AG04449 (cell line): ENCODE measurements at places on chromosomes 3 and 15.

DNA sequence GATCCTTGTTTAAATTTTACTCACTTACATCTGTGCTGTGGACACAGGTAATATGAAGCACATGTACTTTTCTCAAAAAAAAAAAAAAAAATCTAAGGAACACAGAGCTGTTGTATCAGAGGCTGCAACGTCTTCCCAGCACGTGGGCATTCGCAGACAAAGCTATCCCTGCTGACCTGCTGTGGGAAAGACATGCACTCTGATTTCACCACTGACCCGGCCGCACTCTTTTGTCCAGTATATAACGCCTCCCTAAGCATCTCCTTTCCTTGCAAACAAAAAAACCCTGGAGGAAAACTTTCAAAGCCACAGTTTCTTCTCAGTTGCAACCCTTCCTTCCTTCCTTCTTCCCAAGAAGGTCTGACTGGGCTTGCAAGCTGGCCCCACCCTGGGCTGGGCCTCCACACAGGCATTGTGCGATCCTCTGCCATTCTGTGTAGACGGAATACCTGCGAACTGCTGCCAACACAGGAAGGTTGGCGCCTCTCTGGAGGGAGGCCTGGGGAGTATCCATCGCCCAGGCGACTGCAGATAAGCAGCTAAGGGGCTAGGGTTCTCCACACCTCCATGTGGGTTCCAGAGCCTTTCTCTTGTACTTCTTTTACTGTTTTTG is 50.8 kb downstream of the SLC12A8 start:
- no peak for DNase-seq

DNA sequence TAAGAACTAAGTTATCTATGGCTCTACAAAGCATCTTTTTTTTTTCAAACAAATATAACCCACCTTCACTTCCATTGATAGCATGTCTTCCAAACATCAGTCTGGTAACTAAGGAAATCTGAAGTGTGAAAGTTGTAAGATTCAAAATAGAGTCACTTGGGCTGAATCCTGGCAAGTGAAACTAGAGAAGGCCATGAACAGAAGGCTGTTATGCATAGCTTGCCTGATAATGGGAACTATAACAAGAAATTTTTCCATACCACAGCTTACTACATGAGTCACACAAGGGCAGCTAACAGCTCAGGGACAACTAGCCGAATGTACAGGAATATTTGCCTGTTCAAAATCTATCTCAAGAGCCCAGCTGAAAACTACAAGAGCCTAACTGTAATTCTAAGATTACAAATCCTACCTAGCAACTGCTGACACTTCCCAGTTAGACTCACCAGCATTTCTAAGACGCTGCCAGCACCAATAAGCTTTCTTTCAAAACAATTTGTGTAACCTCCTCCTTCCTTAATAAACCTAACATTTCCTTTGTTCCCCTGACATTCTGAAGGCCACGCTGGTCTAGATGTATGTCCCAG is 1066.5 kb downstream of the PLOD2 start:
- DNase-seq, result no peak

DNA sequence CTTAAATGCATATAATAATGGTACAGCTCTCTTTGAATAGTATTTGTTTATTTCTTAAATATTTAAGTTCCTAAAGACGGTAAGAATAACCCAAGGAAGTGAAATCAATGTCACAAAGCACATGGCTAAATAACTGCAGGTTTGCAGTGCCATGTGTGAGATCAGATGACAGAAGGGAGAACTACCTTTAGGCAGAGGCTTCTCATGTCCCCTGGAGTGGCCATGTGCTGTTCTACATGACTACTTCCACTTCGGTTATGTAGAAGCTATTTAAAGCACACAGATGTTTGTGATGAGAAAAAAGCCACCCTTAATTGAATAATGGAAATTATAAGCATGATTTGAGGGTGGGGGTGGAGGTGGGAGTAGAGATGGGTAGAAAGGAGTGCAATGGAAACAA is 109.1 kb downstream of the UBE3A start:
- no peak for DNase-seq

GRCh38 chr3:196202516-196202970 is 8.7 kb downstream of the ZDHHC19 start:
- DNase-seq, result no peak

DNA sequence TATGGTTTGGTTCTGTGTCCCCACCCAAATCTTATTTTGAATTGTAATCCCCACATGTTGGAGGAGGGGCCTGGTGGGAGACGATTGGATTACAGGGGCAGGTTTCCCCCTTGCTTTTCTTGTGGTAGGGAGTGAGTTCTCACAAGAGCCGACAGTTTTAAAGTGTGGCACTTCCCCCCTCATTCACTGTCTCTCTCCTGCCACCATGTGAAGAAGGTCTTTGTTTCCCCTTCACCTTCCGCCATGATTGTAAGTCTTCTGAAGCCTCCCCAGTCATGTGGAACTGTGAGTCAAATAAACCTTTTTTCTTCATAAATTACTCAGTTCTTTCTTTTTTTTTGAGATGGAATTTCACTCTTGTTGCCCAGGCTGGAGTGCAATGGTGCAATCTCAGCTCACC is 124.9 kb downstream of the IQCH start:
- DNase-seq, result no peak

GRCh38 chr15:98896002-98896721 is 111.4 kb downstream of the PGPEP1L start:
- DNase-seq, result no peak

GRCh38 chr3:139187648-139188047 is 143.0 kb upstream of the PRR23C start:
- no peak for DNase-seq

GRCh38 chr15:36901012-36901411 is 199.3 kb downstream of the MEIS2 start:
- DNase-seq, result no peak

DNA sequence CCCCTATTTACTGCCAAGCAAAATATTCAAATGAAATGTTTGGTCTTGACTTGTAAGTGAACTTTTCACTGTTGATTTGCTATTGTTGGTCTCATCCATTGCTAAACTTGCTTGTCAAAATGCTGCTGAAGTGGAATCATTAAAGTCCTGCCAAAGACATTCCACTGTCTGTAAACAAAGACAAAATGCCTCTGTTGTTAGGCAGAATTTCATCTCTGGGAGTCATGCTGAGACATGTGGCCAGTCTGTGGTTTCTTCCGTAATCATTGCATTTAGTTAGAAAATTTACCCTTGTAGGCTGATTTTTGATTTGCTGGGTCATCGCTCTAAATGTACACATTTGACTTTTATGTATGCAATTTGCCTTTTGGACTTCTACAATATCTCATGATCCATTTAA is 577.7 kb downstream of the MECOM start:
- DNase-seq, result peak; percentile 88

- no peak for DNase-seq
These were observed 49.2 kb downstream of the NEK10 start for GRCh38 chr3:27319847-27320526.

- DNase-seq, result no peak
These were observed 7.0 kb downstream of the TRAK1 start for GRCh38 chr3:42098171-42098570.

- no peak for DNase-seq
These were observed 14.8 kb downstream of the GPR87 start for GRCh38 chr3:151301787-151302186.

GRCh38 chr3:9944271-9944670 is 7.9 kb downstream of the PRRT3 start:
- no peak for DNase-seq

DNA sequence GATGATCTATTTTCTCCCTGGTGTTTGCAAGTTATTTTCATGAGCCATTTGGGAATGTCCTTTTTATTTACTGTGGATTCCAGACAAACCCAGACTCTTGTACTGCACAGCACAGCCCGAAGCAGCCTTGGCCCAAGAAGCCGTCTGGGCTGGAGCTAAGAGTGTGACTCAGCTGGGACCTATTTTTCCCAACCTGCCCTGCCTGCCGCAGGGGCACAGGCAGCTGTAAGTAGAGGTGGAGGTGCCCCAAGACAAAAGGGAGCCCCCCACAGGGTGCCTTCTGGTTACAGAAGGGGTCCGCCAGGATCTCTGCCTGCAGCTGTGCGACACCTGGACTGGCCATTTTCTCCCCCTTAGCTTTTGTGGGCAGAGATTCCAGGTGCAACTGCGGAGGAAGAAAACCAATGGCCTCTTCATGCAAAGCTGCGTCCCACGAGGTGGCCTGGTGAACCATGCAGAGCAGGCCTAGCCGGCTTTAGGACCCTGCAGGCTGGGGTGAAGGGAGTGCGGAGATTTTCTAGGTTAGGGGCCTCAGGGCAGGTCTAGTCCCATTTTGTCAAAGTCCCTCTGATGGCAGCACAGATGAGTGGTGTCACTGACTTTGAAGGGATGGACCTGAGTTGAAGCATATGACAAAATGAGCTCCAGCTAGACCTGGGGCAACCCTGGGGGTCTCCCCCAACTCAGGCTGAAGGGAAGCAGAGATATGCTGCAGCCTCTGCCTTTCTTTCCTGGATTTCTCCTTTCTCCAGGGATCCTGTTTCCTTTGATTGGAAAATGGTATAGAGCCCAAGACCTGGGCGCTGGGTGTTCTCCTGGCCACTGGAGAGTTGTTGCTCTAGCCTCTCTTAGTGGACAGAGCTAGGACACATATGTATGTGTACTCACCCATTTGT is 131.2 kb downstream of the KLF13 start:
- peak; percentile 75 for DNase-seq

DNA sequence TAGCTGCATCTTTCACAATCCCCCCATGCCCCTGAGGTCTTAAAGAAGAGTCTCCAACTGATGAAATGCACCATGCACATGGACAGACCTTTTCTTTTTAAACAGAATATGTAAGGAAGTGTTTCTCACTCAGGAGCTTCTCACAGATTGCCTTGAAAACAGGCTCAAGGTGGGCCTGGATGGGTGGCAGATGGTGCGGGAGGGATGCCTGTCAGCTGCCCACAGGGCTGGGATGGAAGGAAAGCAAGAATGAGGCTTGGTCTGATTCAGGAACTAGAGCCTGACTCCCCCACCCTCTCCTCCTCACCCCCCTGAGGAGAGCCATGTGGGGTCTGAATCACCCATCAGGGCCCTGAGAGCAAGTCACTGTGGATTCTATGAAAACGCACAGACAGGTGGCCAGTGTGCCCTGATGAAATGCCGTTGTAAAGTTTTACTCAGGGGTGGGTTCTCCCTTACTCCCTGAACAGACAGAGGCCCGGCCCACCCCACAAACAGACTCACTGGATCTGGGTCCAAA is 67.2 kb downstream of the UMPS start:
- no peak for DNase-seq
